Activated naive CD8-positive, alpha-beta T cell treated with anti-CD3 and anti-CD28 coated beads for 36 hours (primary cell): ENCODE measurements at places on chromosomes 7 and 10.

DNA sequence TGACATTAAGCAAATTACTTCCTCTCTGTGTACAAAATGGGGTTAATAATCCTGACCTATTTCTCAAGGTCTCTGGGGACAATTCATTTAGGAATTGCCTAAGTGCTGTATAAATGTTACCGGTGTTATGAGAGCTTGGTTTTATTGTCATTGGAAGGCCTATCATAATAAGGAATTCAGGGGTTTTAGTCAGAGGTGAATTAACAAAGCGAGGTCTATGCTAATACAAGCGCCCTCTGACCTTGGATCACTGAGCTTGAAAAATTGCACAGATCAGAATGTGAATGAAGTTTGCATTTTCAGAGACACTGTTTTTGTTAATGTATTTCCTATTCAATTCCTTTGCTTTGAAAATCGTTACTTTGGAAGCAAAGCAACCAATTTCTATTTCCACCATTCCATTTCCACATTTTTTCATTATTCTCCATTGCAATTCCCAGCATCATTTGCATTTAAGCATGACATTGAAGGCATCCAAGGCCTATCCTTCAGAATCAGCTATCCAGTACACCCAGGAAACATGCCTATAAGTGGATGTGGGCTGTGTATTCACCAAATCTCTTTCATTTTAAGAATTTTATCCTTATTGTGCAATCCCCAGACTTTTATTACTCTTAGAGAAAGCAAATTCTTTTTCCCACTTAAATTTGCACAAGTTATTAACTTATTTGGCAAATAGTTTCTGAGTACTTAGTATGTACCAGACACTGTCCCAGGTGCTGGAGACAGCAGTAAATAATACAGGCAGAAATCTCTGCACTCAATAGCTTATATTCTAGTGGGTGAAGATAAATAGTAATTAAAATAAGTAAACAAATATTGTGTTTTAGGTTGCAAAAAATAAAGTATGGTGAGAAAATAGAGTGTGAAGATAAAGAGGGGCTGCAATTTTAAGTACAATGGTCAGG is 133.1 kb downstream of the NRCAM start:
- no peak for DNase-seq

GRCh38 chr10:119807960-119808697 is 64.5 kb downstream of the MCMBP start:
- DNase-seq: no peak

- no peak for DNase-seq
Observed at GRCh38 chr7:28986765-28987110, 28.6 kb upstream of the TRIL start.

- no peak for DNase-seq
Observed at GRCh38 chr10:10617686-10618085, 400.0 kb upstream of the CELF2 start.

DNA sequence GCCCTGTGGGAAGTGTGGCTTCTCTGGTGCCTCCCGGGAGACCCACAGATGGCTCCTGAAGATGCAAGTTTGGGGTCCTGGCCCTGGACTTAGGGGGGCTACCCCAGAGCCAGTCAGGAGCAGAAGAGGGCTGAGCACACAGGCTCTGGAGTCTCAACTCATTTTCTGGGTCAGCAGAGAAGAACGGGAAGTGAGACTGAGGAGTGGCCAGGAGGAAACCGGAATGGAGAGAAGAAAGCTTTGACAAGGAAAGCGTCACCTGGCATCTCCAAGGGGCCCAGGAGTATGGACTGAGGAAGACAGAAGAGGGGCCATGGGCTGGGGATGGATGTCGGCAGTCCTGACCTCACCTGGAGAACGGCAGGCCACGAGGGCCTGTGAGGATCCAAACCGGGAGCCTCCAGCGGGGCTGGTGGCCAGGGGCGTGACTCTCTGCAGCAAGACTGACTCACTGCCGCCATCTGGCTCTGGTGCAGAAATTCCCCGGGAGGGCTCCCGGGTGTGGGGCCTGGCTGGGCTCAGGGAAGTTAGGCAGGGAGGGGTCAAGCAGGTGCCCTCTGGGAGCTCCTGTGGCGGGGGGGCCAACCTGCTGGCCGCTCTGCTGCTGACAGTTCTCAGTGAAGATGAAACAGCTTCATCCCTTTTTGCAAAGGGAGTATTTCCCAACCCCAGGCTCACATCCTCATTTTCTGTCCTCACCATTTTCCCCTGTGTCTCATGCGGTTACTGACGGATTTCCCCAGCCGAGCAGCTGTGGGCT is 23.6 kb downstream of the DAGLB start:
- DNase-seq: no peak
